ENCODE measurements at places on chromosomes 16 and 17. TPM values are rescaled to one million over a fixed set of nuclear protein-coding genes. Genes with fewer than 3 reads are reported as not detected.

GRCh38 chr16:27445502-27446175 lies 43.7 kb downstream of the IL21R start:
- H3K27me3 ChIP-seq: no peaks in the 10 kb centered on the region
- no peaks in the 10 kb centered on the region for H3K4me1 ChIP-seq
- no peak overlapping the region for H3K27ac ChIP-seq

DNA sequence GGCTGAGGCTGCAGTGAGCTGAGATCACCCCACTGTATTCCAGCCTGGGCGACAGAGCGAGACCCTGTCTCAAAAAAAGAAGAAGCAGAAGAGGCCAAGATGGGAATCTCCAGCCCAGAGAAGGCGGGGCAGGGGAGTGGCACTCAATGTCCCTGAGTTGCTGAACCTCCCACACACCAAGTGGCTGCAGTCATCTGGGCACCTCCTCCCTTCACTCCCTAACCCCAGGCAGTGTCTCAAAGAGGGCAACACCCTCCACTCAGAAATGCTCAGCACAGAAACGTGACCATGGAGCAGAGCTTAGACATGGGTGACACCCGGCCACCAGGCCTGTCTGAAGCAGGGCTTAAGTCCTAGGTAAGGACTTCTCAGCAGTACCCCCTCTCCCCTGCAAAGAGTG lies 36.3 kb upstream of the BCAR1 start:
- H3K27ac ChIP-seq: no peak overlapping the region
- no peaks in the 10 kb centered on the region for H3K4me1 ChIP-seq
- DNase-seq: no peak
- H3K27me3 ChIP-seq: no peaks in the 10 kb centered on the region
- no peaks in the 10 kb centered on the region for H3K36me3 ChIP-seq
- no peak overlapping the region for H3K4me3 ChIP-seq

The LDAF1 gene
- total RNA-seq: 1.9 TPM

DNA sequence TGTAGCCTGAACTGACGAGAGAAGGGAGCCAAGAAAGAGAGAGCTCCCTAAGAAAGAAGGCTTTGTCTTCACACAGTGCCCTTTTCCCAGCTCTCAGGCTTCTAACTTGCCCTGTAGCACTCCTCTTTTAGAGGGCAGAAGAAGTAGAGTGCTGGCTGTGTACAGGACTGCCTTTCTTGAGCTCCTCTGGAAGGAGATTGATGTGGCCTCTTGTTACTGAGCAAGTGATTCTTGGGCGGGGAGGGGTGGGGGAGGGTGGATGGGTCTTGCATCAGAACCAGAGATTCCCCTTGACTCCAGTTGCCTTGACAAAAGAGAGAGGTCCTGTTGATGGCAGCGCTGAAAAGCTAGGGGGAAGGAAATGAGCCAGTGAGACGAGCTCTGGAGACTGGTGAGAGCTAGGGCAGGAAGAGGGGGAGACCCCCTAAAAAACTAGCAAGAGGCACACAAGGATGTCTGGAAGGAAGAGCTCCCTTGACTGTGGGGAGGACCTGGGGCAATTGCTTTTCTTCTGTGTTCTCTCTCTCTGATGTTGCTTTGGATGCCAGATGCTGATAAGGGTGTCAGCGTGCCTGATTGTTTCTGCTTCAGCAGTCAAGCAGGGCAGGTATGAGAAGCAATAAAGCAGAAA lies 18.4 kb downstream of the GPR179 start:
- no peak overlapping the region for H3K4me3 ChIP-seq
- no peaks in the 10 kb centered on the region for H3K27me3 ChIP-seq
- H3K27ac ChIP-seq: no peak overlapping the region
- H3K4me1 ChIP-seq: no peaks in the 10 kb centered on the region
- H3K36me3 ChIP-seq: no peaks in the 10 kb centered on the region

- no peaks in the 10 kb centered on the region for H3K36me3 ChIP-seq
- no peaks in the 10 kb centered on the region for H3K27me3 ChIP-seq
- H3K27ac ChIP-seq: peak overlapping the region; percentile 96
- DNase-seq: peak; percentile 95
Measured at GRCh38 chr16:637081-638018, 1.2 kb upstream of the METTL26 start.

DNA sequence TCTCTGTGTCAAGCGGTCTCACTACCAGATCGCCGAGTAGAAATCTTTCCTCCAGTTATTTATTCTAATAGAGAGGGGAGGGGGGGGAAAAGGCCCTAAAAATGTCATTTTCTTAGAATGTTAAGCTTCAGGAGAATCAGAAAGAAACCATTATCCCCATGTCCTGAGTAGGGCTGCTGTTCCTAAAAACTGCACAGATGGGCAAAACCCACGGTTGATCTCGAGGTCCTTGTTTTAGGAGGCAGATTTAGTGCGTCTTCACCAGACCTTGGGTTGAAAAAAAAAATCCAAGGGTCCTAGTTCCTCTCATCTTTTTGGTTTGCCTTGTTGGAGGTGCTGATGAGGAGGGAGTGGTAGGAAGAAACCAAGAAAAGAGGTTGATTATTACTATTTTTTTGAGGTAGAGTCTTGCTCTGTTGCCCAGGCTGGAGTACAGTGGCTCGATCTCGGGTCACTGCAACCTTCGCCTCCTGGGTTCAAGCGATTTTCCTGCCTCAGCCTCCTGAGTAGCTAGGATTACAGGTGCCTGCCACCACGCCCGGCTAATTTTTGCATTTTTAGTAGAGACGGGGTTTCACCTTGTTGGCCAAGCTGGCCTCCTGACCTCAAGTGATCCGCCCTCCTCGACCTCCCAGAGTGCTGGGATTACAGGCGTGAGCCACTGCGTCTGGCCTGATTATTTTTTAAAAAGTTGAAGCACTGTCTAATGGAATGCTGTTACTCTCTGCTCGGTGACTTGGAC lies 1.4 kb downstream of the CBFB start:
- DNase-seq: peak; percentile 25
- H3K4me3 ChIP-seq: peak overlapping the region; percentile 89
- no peaks in the 10 kb centered on the region for H3K27me3 ChIP-seq
- H3K27ac ChIP-seq: peak overlapping the region; percentile 92
- H3K36me3 ChIP-seq: no peaks in the 10 kb centered on the region
- no peaks in the 10 kb centered on the region for H3K4me1 ChIP-seq

The RNF222 gene
- total RNA-seq: not detected

DNA sequence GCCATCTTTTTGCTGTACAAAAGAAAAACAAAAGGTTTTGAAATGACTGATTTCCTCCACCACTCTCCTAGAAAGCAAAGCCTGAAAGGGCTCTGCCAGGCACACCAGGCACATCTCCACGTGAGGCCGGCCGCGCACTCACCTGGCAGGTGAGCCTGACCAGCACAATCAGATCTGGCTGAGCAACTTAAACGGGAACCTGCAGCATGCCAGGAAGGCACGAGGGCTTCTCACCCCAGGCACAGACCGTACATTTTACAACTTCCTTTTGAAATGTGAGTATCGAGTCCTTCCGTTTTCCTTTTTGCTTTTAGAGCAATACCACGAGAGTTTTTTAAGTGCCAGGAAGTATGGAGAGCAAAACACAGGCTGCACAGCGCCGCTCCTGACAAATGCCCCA lies 22.5 kb downstream of the SLC38A10 start:
- no peaks in the 10 kb centered on the region for H3K27me3 ChIP-seq
- no peak for DNase-seq
- H3K4me1 ChIP-seq: no peaks in the 10 kb centered on the region
- no peak overlapping the region for H3K27ac ChIP-seq
- no peak overlapping the region for H3K4me3 ChIP-seq
- peaks cover 7% of the 10 kb centered on the region for H3K36me3 ChIP-seq

DNA sequence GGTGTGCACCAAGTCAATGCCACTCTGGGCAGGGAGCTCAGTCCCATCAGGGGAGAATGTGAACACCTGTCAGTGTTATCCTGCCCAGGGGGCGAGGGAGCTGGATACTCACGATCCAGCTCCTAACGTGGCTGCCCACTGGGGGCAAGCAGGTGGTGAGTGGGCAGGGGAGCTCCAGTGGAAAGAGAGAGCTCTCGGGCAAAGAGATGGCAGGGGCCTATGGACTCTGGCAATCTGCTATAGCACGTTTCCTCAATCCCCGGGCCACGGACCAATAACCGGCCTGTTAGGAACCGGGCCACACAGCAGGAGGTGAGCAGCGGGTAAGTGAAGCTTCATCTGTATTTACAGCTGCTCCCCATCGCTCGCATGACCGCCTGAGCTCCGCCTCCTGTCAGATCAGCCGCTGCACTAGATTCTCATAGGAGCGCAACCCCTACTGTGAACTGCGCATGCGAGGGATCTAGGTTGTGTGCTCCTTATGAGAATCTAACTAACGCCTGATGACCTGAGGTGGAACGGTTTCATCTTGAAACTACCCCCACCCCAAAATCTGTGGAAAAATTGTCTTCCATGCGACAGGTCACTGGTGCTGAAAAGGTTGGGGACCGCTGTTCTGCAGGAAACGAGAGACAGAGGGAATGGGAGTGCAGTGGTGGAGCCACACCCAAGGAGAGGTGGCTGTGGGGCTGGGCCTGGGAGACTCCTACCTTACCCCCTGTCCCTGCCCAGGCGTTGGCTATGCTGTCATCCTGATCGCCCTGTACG lies 15.6 kb downstream of the SLC6A2 start:
- no peaks in the 10 kb centered on the region for H3K4me1 ChIP-seq
- no peaks in the 10 kb centered on the region for H3K36me3 ChIP-seq
- no peak overlapping the region for H3K4me3 ChIP-seq
- H3K27ac ChIP-seq: no peak overlapping the region
- no peak for DNase-seq

The NOG gene
- not detected for total RNA-seq

The SLFN12 gene
- 1.6 TPM for total RNA-seq

DNA sequence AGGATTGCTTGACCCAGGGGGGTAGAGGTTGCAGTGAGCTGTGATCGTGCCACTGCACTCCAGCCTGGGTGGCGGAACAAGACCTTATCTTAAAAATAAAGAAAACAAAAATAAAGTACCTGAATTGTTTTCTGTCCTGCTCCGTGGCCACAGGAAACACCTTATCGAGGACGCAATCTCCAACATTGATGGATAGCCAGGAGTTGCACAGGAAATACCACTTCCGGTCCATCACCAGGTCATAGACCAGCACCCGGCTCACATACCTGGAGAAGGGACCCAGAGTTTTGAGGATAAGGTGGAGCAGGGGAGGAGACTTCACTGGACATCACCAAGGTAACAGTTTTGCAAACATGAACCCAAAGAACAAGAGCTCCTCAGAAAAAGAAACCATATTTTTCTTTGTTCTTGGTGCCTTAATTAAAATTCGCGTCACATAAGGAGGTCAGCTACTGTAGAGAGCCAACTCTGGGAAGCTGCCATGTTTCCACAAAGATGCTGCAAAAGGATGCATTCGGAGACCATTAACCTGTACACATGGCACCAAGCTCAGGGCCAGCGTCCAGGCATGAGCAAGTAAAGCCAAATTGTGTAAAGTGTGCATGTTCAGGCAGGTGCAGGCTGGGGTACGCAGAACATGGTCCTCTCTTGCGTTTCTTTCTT lies 55.6 kb upstream of the GCSH start:
- H3K4me1 ChIP-seq: no peaks in the 10 kb centered on the region
- no peaks in the 10 kb centered on the region for H3K36me3 ChIP-seq
- no peaks in the 10 kb centered on the region for H3K27me3 ChIP-seq
- H3K27ac ChIP-seq: no peak overlapping the region
- DNase-seq: no peak
- no peak overlapping the region for H3K4me3 ChIP-seq

GRCh38 chr17:83193336-83194185 lies 114.2 kb downstream of the METRNL start:
- no peaks in the 10 kb centered on the region for H3K27me3 ChIP-seq
- H3K4me3 ChIP-seq: no peak overlapping the region
- no peak overlapping the region for H3K27ac ChIP-seq
- DNase-seq: no peak

The CMTM2 gene
- not detected for total RNA-seq

GRCh38 chr17:29573558-29573869 lies 5.0 kb downstream of the TP53I13 start:
- H3K27ac ChIP-seq: peak overlapping the region; percentile 63
- peak; percentile 52 for DNase-seq
- H3K4me1 ChIP-seq: no peaks in the 10 kb centered on the region
- H3K4me3 ChIP-seq: no peak overlapping the region
- no peaks in the 10 kb centered on the region for H3K27me3 ChIP-seq
- no peaks in the 10 kb centered on the region for H3K36me3 ChIP-seq

The GPR179 gene
- total RNA-seq: not detected

DNA sequence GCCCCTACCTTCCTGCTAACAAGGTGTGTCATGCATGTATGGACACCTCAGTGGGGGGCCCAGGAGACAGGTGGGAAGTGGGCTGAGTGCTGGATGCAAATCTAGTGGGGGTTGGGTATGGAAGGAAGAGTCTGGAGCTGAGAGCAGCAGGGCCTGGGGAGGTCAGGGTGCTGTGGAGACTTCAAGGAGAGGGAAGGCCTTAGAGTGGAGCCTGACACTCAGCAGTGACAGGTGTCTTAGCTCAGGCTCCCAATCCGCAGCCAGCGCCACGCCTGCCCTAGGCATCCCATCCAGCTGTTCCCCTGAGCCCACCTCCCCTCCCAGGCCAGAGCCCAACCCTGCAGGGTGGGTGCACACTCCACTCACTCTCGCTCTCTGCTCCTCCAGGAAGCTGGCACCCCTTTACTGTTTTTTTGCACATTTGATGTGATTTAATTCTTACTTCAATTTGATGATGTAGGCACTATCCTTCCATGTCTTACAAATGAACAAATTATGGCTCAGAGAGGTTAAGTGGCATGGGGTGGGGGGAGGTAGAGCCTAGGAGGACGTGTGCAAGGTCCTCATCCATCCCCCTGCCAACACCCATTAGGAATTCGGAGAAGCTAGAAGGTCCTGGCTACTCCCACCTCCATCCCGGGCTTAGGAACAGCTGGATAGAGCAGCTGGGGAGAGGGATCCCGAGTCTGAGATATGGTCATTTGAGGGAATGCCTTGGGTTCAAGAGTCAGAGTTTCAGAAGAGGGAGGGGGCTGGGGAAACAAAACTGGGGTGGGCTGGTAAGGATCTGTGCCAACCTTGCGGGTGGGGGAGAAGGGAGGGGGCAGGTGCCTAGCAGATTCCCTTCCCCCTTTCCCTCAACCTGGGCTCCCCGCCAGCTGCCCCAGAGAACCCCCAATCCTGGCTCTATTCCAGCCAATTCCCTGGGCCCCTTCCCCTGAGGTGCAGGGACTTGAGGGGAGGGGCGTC lies 2.1 kb downstream of the FAM171A2 start:
- H3K27me3 ChIP-seq: no peaks in the 10 kb centered on the region
- H3K4me3 ChIP-seq: no peak overlapping the region
- H3K36me3 ChIP-seq: no peaks in the 10 kb centered on the region
- H3K27ac ChIP-seq: no peak overlapping the region
- DNase-seq: no peak

- no peaks in the 10 kb centered on the region for H3K4me1 ChIP-seq
- H3K27me3 ChIP-seq: no peaks in the 10 kb centered on the region
- no peak overlapping the region for H3K27ac ChIP-seq
- no peaks in the 10 kb centered on the region for H3K36me3 ChIP-seq
- H3K4me3 ChIP-seq: no peak overlapping the region
Measured at GRCh38 chr17:72510351-72511016, 389.7 kb downstream of the SOX9 start.

GRCh38 chr17:58997756-58998553 lies 108.7 kb downstream of the TRIM37 start:
- H3K27me3 ChIP-seq: no peaks in the 10 kb centered on the region
- no peaks in the 10 kb centered on the region for H3K4me1 ChIP-seq
- no peaks in the 10 kb centered on the region for H3K36me3 ChIP-seq
- DNase-seq: no peak

Data from right lobe of liver (tissue), 6 donors.